ENCODE measurements at places on chromosomes 3 and 15.
A peak's percentile ranks its signal among the peaks of the same experiment; 100 is the strongest.

DNA sequence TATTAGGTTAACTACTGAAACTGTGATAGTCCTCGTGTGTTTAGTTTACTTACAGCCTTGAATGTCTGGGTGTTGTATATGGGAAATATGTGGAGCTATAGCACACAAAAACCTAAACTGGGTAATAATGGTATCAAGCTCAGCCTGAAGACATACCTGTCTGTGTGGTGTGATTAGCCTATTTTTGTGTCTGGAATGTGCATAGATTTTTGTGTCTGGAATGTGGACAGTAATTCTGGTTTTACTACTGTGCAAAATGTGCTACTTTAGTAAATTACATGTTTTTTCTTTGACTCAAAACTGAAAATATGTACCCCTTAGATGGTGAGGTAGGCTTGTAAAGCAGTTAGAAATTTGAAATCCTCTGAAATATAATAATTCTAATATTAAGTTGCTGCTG is 43.5 kb downstream of the CHD2 start:
- no peak for DNase-seq

- DNase-seq, result peak; percentile 24
These were observed 32.2 kb upstream of the FMN1 start for GRCh38 chr15:33226559-33227181.

- no peak for DNase-seq
These were observed 94.2 kb downstream of the MINAR1 start for GRCh38 chr15:79526376-79526775.

DNA sequence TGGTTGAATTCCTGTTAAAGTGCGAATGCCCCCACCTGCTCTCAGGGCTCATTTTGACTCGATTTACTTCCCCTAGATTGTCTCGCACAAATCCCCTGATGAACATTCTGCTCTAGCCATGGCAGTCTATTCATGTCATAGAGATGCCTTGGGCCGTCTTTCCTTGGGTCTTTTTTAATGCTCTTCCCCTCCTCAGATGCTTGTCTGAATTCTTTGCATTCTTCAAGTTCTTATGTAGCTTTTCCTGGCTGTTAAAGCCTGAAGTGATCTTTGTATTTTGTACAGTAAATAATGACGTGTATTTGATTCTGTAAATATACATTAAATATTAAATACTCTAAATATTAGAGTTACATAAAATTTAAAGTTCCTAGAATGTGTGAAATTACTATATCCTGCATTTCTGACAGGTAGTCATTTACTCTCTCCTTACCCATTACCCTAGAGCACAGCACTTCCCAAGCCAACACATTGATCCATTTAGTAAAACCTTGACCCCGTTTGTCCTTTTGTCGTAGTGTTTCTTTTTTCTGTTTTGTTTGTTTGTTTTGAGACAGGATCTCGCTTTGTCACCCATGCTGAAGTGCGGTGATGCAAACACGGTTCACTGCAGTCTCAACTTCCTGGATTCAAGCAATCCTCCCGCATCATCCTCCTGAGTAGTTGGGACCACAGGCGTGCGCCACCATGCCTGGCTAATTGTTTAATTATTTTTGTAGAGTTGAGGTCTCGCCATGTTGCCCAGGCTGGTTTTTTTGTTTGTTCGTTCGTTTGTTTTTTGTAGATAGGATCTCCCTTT is 47.9 kb downstream of the YEATS2 start:
- no peak for DNase-seq

DNA sequence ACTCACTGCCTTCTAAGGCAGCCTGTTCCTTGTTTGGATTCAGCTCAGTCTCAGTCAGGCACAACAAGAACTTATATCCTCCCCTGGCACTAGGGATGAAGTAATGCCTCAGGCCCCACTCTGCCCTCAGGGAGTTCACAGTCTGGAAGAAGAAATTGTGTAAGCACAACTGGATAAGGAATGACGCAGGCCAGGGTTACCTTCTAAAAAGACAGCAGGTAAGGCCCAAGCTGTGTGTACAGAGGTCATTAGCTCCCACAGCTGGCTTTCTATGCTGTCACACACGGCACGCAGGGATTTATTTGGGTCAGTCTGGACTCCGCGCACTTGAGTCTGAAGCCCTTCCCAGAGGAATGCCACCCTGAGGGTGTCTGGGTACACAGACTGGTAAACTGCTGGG is 82.9 kb downstream of the IQSEC1 start:
- no peak for DNase-seq

DNA sequence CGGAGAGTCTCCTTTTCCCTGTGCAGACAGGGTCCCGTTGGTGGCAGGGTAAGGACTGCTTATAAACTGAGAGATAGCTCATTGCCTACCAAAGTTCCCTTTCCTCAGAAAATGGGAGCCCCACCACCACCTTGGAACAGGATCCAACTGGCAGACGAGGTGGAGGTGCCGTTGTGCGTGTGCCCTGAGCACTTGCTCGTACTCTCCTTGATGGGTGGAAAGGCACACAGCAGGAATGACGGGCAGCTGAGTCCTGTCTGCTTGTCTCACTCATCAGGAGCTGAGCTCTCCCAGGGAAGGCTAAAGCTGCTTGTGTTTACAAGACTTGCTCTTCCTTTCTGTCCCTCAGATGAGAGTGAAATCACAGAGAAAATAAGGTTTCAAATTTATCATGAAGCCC is 60.7 kb downstream of the B3GNT5 start:
- DNase-seq, result no peak

- no peak for DNase-seq
These were observed at the start of gene AGTR1 for GRCh38 chr3:148697306-148698189. AGTR1 (plus strand) TSS chr3:148697903; CDS start chr3:148741036, 43,133 bp downstream.

DNA sequence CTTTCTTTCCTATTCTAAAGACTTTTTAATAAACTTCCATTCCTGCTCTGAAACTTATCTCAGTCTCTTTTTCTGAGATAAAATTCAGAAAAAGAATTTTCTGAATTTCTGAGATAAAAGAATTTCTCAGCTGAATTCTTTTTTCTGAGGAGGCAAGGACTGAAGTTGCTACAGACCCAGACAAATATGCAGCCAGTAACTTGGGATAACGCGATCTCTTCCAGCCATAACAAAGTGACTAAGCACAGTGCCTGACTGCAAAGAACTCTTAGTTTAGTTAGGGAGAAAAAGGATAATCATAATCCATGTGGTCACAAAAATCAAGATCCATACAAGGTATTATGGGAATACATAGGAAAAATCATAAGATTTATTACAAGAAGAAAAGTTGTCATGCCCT is 222.0 kb upstream of the GAP43 start:
- DNase-seq, result no peak

DNA sequence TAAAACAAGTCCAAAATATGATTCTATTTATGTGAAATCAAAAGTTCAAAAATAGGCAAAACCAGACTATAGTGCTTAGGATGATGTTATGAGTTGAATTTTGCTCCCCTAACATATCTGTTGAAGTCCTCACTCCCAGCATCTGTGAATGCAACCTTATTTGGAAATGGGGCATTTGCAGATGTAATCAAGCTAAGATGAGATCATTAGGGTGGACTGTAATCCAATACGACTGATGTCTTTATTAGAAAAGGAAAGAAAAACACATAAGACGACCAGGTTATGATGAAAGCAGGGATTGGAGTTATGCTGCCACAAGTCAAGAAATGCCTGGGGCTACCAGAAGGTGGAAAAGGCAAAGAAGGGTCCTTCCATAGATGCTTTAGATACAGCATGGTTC is 110.5 kb upstream of the CCDC39 start:
- DNase-seq, result no peak

DNA sequence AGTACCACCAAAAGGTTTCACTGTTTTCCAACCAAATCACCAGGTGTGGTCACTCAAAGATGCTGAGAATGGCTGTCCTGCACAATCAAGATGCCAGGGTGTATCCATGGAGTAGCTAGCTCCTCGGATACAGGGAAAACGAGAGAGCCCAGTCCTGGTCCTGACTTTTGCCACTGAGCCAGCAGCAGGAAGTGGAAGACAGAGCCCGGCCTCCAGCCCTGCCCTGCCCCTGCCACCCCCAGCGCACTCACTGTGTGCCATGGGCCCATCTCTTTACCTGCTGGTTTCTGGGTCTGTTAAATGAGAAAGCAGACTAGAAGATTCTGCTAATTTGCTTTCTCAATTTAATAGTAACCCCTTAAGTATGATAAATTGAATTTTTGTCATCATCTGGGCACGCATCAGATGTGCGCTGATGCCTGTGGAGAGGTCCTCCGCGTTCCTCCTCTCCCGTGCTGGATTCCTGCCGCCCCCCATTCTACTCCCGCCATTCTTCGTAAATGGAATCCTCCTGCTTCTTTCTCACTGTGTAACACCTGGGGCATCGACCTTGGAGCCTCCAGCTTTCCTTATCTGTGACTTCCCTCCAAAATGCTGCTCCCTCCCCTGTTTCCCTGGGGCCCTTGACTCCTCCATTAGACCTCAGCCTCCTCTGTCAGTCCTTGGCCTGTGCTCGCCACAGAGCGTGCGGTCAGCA is 18.0 kb downstream of the TNFAIP8L3 start:
- DNase-seq, result no peak

GRCh38 chr3:13590841-13591520 is 42.1 kb downstream of the FBLN2 start:
- DNase-seq, result no peak

DNA sequence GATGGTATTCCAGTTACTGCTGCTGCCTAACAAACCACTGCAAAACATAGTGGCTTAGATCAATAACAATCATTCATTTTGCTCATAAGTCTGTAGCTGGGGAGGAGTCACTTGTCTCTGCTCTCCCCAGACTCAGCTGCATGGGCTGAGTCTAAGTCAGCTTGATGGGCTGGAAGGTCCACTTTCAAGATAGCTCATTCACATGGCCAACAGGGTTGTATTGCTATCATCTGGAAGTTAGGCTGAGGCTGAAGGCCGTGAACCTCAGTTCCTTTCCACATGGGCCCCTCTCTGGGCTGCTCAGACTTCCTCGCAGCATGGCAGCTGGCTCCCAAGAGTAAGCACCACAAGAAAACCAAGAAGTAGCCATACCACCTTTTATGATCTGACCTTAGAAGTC is 28.7 kb upstream of the BFSP2 start:
- no peak for DNase-seq

- DNase-seq, result no peak
These were observed 121.9 kb downstream of the CACNA1D start for GRCh38 chr3:53616321-53616720.

All from NCI-H2171 (cell line).